ENCODE measurements at places on chromosomes 7 and 10.
A peak's percentile ranks its signal among the peaks of the same experiment; 100 is the strongest.

- no peak for DNase-seq
Observed at GRCh38 chr7:17304926-17305325, 6.5 kb downstream of the AHR start.

DNA sequence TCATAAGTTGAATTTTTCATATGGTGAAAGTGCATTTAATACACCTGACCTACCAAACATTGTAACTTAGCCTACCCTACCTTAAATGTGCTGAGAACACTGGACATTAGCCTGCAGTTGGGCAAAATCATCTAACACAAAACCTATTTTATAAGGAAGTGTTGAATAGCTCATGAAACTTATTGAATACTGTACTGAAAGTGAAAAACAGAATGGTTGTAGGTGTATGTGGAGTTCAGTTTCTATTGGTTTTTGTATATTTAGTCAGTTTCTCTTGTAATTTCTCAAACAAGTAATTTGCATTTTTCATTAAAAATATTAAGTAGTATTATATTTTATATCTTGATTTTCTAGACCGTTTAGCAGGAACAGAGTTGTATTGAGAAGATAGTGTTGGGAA lies 15.3 kb downstream of the CCDC7 start:
- DNase-seq: no peak

- no peak for DNase-seq
Observed at GRCh38 chr10:1022413-1022812, 3.2 kb downstream of the IDI2 start.

GRCh38 chr7:118186501-118186900 lies 2.5 kb downstream of the LSM8 start:
- DNase-seq: no peak

- no peak for DNase-seq
Observed at GRCh38 chr7:137130751-137131158, 212.8 kb downstream of the PTN start.

- no peak for DNase-seq
Observed at GRCh38 chr10:13485623-13486022, 43.2 kb downstream of the BEND7 start.

GRCh38 chr10:81081887-81082620 lies 544.4 kb downstream of the SH2D4B start:
- no peak for DNase-seq

DNA sequence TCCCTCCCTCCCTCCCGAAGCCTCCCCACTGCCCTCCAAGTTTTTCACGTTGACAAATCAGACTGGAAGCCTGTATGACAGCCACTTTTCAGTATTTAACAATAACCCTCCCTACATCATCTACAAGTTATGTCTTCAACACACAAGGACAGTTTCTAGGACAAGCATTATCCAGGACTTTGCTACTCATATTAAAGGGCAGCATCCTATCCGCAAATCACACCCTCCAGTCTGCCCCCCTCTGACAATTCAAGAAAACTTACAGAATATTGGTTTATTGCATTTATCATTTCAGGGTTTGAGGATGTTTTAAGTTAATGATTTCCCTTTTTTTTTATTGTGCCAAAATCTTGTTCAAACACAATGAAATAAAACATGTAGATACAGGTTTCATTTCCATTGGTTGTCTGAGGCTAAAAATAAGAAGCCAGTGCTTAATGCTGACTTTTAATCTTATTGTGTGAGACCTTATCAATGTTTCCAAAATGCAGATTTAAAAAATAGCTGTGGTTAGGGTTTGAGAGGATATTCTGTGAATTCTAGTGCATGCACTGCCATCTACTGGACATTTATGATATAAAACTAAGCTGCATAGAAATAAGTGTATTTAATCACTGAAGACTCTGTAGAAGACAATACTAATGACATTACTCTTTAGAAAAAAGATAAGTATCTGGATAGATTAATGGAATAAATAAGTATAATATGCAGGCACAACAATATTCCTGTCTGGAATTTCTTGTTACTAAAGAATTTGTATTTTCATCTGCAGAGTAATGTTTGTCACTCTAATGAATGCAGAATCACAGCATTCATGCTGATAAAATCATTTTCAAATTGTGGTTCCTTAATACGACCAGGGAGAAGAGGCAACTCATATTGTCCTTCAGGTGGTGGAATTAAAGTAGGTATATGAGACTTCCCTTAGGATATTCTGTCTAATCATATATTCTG lies 64.1 kb downstream of the CAV1 start:
- no peak for DNase-seq

GRCh38 chr10:132522521-132523411 lies 14.8 kb upstream of the INPP5A start:
- no peak for DNase-seq

- no peak for DNase-seq
Observed at GRCh38 chr10:91682912-91683311, 50.0 kb upstream of the PPP1R3C start.

DNA sequence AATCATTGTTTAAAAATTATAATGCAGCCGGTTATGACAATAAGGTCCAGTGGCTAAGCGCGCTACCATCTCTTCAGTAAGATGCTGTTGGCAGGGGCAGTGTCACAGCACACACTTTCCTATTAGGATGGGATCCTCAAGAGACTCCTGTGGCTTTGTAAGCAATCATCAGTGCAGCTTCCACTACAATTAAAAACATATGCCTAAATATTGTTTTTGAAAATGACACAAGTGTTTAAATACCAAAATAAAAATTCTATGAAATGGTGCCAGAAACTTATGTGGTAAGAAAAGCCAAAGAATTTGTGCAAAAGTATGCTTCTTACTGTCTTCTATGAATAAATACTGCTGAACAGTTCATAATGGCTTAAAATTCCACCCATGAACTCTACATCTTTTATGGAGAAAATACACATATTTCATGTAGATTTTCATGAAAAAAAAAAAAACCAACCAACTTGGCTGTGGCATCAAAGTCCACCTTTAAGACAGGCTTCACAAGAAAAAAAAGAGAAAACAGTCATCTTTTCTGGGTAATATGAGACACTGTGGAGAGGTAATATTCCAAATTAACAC lies 132.8 kb downstream of the SEMA3C start:
- no peak for DNase-seq

DNA sequence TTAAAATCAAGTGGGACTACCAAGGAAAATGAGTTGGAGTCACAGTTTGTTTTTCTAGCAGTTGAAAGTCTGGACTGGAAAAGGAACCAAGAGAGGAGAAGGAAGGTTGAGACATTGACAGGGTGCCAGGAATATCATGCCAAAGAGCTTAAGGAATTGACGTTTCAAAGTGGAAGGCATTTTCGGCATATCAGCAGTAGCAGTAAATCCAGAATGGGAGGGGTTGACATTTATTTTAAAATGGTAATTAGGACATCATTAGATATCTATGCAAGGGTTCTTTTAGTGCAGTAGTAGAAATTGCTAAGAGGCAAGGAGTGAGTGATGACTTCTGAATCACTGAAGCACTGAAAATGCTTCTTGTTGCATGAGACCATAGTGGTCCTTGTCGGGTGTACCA lies 335.9 kb upstream of the PLXDC2 start:
- no peak for DNase-seq

- no peak for DNase-seq
Observed at GRCh38 chr10:46523962-46524471, 32.4 kb downstream of the GPRIN2 start.

DNA sequence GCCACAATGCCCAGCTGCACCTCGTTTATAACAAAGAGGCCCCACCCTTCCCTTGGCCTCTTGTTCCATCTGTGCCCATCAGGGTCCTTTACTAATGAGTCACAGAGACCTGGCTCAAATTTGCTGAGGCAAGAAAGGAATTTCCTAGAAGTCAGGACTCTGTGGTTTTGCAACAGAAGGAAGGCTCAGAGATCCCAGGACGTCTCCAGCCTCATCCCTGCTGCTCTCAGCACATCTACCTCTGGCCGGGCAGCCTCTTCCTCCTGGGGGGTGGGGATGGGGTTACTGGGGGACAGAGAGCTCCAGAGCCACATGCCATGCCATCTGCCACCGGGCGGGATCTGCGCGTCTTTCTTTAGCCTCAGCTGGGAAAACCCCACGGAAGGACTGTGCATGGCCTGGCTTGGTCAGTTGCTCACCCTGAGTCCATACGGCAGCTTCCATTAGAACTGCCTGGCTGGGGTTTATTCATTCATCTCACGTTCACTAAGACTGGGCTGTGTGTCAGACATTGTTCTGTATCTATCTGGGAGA lies 41.9 kb upstream of the PSMG3 start:
- DNase-seq: no peak

DNA sequence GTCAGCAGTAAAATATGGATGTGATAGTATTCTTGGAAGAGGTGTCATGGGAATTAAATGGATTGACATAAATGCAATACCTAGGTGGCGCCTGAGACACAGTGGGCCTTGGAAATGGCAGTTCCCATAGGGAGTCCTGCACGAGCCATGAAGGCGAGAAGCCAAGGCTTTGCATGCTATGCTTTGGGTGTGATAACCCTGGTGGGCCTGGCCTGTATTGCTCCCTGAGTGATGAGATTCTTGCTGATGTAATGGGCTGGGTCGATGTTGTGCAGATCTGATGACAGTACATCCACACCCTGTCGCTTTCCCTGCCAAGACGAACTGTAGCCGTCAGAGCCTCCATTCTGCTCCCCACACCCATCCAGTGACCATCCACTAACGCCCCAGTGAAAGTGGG lies 46.4 kb downstream of the CREB5 start:
- no peak for DNase-seq

DNA sequence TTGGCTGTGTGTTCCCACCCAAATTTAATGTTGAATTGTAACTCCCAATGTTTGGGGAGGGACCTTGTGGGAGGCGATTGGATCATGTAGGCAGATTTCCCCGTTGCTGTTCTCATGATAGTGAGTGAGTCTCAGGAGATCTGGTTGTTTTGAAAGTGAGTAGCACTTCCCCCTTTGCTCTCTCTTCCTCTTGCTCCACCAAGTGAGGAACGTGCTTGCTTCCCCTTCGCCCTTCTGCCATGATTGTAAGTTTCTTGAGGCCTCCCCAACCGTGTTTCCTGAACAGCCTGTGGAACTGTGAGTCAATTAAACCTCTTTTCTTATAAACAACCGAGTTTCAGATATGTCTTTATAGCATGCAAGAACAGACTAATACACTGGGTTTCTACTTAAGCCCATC lies 176.3 kb downstream of the CDK14 start:
- DNase-seq: no peak

- no peak for DNase-seq
Observed at GRCh38 chr7:132072873-132073272, 503.4 kb downstream of the PLXNA4 start.

GRCh38 chr7:45001138-45001694 lies 1.2 kb downstream of the CCM2 start:
- DNase-seq: peak; percentile 64

DNA sequence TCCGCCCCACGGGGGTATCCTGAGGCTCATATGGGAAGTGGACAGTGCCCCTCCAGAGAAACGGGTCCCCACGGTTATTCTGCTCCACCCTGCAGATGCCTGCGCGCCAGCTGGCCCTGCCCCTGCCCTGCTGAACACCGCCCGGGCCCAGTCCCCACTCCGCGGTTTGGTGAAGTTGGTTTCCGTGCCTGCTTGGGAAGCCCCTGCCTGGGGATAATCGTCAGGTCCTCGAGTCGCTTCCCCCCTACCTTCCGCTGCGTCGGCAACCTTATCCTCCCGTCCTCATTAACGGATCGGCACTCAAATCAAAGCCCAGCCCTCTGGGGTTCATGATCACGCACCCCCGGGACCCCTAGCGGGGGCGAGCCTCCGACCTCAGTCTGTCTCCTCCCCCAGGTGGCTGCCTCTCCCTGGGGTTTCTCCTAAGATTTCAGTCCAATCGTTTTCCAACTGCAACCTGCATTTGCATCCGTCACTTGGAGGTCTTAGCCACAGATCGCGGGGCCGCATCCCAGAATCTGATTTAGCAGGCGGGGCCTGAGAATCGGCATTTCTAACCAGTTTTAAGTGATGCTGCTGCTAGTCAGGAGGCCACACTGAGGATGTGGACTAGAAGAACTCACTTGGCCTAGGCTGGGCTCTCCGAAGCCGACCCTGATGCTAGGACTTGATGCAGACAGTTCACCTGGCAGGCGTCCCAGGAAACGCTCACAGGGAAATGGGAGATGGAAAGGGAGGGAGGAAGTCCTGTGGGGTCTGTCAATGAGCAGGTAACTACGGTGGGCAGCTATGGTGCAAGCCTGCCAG lies 27.6 kb downstream of the WDR86 start:
- peak; percentile 39 for DNase-seq

DNA sequence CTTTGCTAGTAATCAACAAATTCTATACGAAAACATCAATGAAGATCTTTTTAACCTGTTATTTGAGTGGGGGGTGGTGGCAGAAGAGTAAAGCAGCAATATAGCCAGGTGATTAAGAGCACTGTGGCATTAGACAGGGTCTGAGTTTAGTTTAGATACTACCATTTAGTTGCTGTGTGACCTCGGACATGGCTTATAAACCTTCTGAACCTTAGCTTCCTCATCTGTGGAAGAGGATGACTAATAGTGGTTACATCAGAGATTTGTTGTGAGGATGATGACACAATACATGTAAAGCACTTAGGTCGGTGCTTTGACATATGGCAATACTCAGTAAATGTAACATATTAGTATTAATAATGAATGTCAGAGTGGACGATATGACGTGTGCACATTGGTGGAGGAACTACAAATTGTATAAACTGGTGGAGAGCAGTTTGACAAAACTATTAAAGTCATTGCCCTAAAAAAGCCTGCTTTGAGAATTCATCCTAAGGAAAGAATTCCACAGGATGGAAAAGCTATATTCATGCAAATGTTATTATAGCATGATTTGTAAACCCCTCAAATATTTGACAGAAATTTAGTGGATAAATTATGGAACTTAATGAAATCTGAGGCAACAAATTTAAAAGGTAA lies 24.3 kb downstream of the SPAG6 start:
- no peak for DNase-seq
